ENCODE measurements at places on chromosomes 5 and 9.

- no peak for DNase-seq
These were observed 4.8 kb downstream of the HBEGF start for GRCh38 chr5:140341591-140341990.

- no peak for DNase-seq
These were observed 14.6 kb downstream of the TMEM171 start for GRCh38 chr5:73135021-73135420.

GRCh38 chr5:91741764-91742505 lies 358.8 kb upstream of the ARRDC3 start:
- DNase-seq, result no peak

DNA sequence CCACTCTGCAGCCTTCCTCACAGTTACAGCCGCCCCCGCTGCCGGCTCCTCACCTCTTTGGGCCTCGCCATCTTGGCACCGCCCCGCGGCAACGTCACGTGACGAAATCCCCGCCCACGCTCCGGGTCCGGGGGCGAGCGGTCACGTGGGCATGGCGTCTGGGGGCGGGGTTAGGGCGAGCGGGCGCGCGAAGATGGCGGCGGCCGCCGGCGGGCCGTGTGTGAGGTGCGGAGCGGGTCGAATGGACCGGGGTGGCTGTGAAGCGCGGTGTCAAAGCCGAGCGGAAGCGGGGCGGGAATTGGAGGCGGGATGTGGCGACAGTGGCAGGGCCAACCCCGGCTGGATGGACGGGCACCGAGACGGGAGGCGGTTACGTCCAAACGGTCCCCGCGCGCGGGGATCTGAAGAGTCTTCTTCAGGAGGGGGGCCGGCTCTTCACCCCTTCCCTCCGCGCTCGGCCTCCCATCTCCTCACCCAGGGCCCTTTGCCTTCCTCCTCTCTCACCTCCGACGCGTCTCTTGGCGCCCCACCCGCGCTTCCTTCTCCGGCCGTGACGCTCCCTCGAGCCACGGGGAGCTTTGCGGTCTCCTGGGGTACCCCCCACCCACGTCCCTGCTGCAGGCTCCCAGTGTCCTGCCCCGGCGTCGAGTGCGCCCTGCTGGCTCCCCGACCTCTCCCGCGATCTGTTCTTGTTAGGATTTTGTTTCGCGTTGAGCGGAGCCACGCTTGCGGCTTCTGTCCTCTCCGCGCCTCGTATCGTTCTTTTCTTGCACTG lies at the start of the genes DOLK and NUP188:
Gene DOLK, minus strand, starts transcription at position 77 of the 775 bp plus-strand sequence. CDS start 300 bp downstream, outside the sequence.
Gene NUP188, plus strand, starts transcription at position 173 of the 775 bp plus-strand sequence. Its CDS starts 21 bp downstream, at position 194.
- no peak for DNase-seq

DNA sequence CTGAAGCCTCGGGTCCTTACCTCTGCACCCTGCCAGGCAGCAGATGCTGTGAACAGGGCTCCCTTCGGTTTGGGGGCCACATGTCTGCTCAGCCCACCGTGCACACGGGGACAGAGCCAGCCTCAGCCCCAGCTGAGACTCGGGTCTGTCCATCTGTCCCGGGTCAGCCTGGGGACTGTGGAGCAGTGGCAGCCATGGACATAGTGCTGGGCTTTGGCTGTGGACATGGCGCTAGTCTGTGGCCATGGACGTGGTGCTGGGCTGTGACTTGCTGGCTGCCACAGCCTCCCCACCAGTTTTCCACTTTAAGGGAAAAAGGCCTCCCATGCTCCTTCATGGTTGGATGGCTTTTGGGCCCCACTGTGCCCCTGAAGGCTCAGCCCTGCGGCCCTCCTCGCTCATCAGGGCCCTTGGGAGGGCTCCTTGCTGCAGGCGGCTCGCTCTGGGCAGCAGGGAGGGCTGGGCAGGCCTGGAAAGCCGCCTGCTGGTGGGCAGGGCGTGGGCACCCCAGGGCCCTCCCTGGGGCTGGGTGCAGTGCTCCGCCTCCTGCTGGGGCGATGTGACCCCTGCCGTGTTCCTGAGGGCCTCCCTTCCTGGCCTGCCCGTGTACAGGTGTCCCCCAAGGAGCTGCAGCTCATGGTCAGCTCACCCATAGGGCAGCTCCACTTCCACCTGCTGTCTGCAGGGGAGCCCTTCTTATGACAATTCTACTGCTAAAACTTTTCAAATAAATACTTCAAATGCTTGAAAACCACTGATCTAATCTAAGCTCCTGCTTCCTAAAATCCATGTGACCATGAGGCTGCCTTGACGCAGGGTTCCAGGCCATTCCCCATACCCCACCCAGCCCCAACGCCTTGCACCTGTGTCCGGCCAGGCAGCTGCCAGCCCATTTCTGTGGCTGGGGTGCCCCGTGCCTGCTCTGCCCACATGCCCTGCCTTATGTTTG lies 112.1 kb upstream of the LMX1B start:
- DNase-seq, result no peak

DNA sequence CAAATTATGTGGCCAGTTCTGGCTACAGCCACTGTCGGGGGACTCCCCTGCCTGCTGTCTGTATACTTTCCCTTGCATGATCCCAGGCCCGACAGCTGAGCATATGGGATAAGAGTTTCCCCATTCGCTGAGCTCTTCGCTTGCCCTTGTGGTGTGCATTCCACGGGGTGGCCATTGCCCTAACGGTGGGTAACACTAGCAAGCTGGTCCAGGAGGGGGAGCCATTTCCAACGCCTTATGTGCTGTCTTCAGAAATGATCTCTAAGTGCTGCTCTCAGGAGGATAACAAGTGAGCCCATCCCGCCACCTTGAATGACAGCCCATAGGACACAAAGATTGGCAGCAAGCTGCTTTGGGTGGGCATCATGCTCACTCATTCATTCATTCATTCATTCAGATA lies 190.9 kb downstream of the FSTL4 start:
- DNase-seq, result no peak

DNA sequence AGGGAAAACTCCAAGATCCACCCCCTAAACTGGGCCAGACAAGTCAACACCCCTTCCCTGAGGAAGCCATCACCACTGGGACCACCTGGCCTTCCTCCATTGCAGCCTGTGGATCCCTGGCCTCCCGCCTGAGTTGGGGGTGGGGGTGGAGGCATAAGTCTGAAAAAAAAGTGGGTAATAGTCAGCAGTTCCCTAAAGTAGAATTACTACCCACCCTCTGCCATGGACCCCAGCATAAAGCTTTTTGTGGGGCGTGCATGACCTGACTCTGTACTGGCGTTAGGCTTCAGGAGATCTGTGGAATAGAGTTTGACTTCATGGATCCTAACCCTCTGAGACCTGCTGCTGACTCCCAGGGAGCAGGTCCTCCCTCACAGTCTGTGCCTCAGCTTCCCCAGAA lies 2.0 kb upstream of the CXXC5 start:
- no peak for DNase-seq

DNA sequence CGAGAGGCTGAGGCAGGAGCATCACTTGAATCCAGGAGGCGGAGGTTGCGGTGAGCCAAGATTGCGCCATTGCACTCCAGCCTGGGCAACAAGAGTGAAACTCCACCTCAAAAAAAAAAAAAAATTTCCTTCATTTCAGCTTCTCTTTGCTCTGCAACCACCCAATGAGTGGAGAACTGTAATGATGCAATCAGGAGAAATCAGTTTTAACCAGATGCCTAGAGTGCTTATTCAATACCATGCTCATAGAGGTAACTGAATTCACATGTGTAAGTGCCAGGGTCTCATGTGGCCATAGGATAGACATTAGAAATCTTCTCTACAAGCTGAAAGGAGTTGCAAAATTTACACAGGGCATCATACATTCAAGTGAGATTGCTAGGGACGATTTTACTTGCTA lies 70.6 kb downstream of the HMHB1 start:
- DNase-seq, result no peak

DNA sequence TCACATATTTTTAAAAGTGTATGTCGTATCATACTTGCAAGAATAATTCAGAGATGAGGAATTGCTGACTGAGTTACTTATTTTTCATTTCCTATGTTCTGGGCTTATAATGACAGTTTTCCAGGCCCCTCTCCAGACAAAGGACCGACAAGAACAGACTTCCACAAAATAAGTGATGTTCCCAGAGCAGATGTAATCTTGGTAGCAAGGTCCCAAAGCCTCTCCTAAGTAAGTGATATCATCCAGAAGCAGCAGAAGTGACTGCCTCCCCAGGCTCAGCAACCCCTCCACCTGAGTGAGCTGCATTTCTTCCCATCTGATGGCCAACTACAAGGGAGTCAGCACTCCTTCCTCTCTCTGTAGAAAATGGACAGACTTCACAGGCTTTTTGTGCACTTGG lies 57.1 kb downstream of the SEMA6A start:
- no peak for DNase-seq

DNA sequence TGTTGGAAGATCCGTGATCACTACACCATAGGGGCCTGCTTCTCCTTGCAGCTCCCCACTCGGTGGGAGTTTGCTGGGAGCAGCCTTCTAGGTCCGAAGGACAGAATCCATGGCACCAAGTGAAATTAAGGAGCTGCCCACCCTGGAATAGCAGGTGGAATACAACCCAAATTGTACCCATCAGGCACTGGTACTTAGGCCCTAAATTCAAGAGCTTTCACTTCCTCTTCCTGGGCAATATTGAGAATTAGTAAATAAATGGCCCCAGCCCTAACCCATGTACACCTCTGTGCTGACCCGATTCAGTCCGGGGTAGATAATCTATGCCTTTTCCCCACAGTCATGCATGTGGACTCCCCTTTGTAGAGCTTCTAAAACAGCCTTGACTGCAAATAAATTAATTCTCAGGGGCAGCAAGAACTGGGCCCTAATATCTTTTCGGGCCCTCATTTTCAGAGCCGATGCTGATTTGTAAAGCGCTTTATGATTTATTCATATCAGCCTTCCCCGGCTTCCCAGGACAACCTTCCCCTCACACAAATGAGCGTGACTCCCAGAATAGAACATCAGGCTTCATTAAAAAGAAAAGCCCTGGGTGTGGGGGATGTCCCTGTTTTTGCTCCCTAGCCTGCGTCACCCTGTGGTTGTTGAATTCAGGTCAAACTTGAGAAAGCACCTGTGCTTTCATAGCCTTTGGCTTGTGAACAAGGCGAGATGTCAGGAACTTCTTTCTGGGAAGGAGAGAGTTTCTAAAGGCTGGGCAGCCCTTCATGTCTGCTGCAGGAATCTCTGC lies 126.1 kb upstream of the TBC1D2 start:
- DNase-seq, result no peak

Data from iPS DF 19.7 (cell line).